ENCODE measurements at places on chromosomes 7 and 10. TPM values are rescaled to one million over a fixed set of nuclear protein-coding genes. Genes with fewer than 3 reads are reported as not detected.

The OR2A25 gene
- 0.40 TPM for total RNA-seq

The KCNH2 gene
- total RNA-seq: 8.4 TPM

GRCh38 chr7:20064181-20064970 is 152.8 kb downstream of the MACC1 start:
- H3K36me3 ChIP-seq: no peaks in the 10 kb centered on the region
- DNase-seq: no peak
- H3K27me3 ChIP-seq: no peaks in the 10 kb centered on the region
- H3K4me3 ChIP-seq: no peak overlapping the region

GRCh38 chr7:5450549-5451327 is 27.1 kb upstream of the TNRC18 start:
- DNase-seq: peak; percentile 82
- no peaks in the 10 kb centered on the region for H3K36me3 ChIP-seq
- peaks cover 18% of the 10 kb centered on the region for H3K4me1 ChIP-seq
- no peak overlapping the region for H3K4me3 ChIP-seq
- no peaks in the 10 kb centered on the region for H3K27me3 ChIP-seq
- H3K27ac ChIP-seq: no peak overlapping the region

DNA sequence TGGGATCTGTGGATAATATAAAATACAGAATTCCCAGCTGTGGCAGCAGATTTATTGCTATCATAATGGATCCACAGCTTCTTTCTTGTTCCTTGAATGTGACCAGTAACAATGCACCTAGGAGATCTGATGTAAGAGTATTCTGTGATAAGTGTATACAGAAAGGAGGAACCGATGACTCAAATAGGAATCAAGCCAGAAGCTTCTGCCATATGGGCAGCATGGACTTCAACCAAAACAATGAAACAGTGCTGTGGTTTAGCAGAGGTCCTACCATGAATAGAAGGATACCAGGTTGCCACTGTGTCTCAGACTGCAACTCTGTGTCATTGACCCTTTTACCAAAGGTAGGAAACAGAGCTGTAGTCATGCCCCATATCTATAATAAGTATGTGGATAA is 81.8 kb downstream of the PTPRZ1 start:
- no peak overlapping the region for H3K27ac ChIP-seq
- no peaks in the 10 kb centered on the region for H3K4me1 ChIP-seq
- H3K36me3 ChIP-seq: no peaks in the 10 kb centered on the region

DNA sequence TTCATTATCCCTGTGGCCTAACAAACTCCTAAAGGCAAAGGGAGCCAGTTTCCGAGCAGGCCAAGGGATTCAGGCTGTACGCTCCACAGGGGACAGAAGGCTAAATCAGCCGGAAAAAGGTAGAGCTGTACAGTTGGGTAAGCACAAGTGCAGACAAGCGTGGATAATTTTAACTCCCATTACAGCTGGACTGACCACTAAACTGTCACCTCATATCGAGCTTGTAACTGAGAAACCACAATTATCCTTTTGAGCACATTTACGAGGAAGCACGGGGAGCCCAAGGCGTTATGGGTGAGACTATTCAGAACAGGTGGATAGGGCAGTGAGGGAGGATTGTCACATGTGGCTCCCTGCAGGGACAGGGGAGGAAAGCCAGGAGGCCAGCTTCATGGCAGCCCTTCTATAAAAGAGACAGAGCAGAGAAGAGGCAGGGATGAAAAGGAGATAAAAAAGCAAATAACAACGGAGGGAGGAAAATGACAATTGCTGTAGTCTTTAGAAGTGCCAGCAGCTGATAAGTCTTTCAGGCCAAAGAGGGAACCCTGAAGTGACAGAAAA is 288.0 kb downstream of the FGFR2 start:
- H3K4me3 ChIP-seq: no peak overlapping the region
- DNase-seq: no peak
- no peaks in the 10 kb centered on the region for H3K36me3 ChIP-seq
- peaks cover 11% of the 10 kb centered on the region for H3K4me1 ChIP-seq
- H3K27me3 ChIP-seq: no peaks in the 10 kb centered on the region

DNA sequence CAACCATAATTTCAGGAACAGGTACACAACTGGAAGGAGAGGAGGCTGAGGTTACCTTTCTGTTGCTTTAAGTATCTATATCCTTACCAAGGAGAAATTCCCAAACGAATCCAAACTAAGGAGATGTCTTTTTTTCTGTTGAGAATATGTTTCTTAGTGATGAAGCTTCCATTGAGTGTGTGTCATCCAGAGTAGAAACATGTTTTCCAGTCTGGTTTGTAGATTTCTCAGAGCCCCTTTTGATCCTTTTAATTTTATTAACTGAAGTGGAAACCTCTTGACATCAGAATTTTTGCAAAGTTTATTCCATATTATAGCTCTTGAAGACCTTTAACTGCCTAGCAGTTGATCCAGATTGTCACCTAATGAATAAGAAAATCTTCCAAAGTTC is 207.1 kb upstream of the FERD3L start:
- no peak overlapping the region for H3K4me3 ChIP-seq
- no peak overlapping the region for H3K27ac ChIP-seq
- no peaks in the 10 kb centered on the region for H3K4me1 ChIP-seq
- no peaks in the 10 kb centered on the region for H3K36me3 ChIP-seq
- DNase-seq: no peak

GRCh38 chr7:31695859-31696614 is 9.0 kb downstream of the PPP1R17 start:
- peaks cover 3% of the 10 kb centered on the region for H3K27me3 ChIP-seq
- H3K4me3 ChIP-seq: no peak overlapping the region
- no peak overlapping the region for H3K27ac ChIP-seq
- no peak for DNase-seq

GRCh38 chr10:112613620-112614019 is 166.6 kb downstream of the VTI1A start:
- no peaks in the 10 kb centered on the region for H3K4me1 ChIP-seq
- H3K4me3 ChIP-seq: no peak overlapping the region
- DNase-seq: no peak
- no peaks in the 10 kb centered on the region for H3K27me3 ChIP-seq

DNA sequence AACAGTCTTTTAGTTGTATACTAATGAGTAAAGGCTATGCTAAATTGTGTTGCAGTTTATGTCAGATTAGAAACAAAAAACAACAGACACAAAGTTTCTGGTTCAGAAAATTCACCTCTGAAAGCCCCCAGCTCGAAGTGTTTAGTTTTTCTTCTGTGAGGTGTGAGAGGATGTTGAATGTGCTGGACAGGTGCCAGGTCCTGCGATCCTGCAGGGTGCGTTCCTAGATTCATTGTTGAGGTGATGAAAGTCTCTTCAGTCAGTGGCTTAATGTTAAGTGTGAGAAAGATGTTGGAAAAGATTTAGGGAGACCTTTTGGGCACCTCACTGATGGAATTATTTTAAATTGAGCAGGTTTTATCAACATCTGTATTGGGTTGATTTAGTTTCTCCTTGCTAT is 287.3 kb downstream of the SDK1 start:
- no peak overlapping the region for H3K27ac ChIP-seq
- no peak overlapping the region for H3K4me3 ChIP-seq

Data from hepatocyte (in vitro differentiated cells).